ENCODE measurements at places on chromosomes 11 and 22.
A peak's percentile ranks its signal among the peaks of the same experiment; 100 is the strongest.

- no peak for DNase-seq
- H3K27ac ChIP-seq, result no peak overlapping the region
- no peaks in the 10 kb centered on the region for H3K36me3 ChIP-seq
- H3K4me3 ChIP-seq, result no peak overlapping the region
Observed at GRCh38 chr11:108112057-108112456, 9.3 kb upstream of the ACAT1 start.

GRCh38 chr11:100550912-100551632 is 136.0 kb upstream of the ARHGAP42 start:
- no peaks in the 10 kb centered on the region for H3K4me1 ChIP-seq
- DNase-seq, result no peak
- H3K4me3 ChIP-seq, result no peak overlapping the region

- H3K36me3 ChIP-seq, result peaks cover 7% of the 10 kb centered on the region
- DNase-seq, result no peak
- H3K4me1 ChIP-seq, result peaks cover 22% of the 10 kb centered on the region
- H3K4me3 ChIP-seq, result peak within 1 kb of the TSS; percentile 80
- H3K27ac ChIP-seq, result no peak within 1 kb of the TSS
- H3K27me3 ChIP-seq, result peaks cover 21% of the 10 kb centered on the region
Observed at GRCh38 chr11:46391578-46392420, at the start of gene CHRM4. Gene CHRM4 (minus strand): TSS chr11:46391776. CDS start chr11:46386557, 5,219 bp downstream.

DNA sequence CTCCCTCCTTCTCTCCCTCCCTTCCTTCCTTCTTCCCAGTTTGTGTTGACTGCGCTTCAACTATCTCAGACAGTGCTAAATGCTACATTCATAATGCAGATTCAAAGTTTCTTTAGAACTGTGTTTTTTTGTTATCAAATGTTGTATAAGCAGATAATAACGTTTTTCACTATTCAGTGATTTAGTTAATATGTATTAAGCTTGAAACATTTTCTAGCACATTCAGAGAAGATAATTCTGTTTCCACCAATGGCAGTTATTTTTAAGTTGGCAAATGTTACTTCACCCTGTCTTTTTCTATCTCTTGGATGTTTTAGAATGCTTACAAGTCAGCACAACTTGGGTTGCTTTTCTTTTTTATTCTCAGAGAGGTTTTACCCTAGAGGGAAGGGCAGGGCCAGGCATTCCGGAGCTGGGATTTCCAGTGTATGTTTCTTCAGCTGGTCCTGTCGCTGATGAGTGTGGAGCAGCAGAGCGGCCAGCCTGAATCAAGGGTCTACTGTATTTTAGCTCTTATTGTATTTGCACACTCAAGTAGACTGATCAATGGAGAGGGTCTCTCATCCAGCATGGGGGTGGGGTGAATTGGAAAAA is 162.3 kb upstream of the ARHGAP20 start:
- no peak overlapping the region for H3K27ac ChIP-seq
- H3K27me3 ChIP-seq, result no peaks in the 10 kb centered on the region
- no peak overlapping the region for H3K4me3 ChIP-seq

GRCh38 chr11:95500466-95500865 is 269.5 kb upstream of the SESN3 start:
- no peaks in the 10 kb centered on the region for H3K4me1 ChIP-seq
- DNase-seq, result no peak
- H3K4me3 ChIP-seq, result no peak overlapping the region
- no peak overlapping the region for H3K27ac ChIP-seq

- H3K36me3 ChIP-seq, result peaks cover 54% of the 10 kb centered on the region
- H3K27ac ChIP-seq, result peak overlapping the region; percentile 97
- no peak overlapping the region for H3K4me3 ChIP-seq
- DNase-seq, result no peak
- peaks cover 38% of the 10 kb centered on the region for H3K4me1 ChIP-seq
- H3K27me3 ChIP-seq, result peaks cover 5% of the 10 kb centered on the region
Observed at GRCh38 chr11:57327721-57328120, 3.0 kb upstream of the TNKS1BP1 start.

GRCh38 chr11:116875194-116875593 is 37.8 kb upstream of the APOA1 start:
- no peaks in the 10 kb centered on the region for H3K27me3 ChIP-seq
- no peak for DNase-seq
- peaks cover 28% of the 10 kb centered on the region for H3K36me3 ChIP-seq

DNA sequence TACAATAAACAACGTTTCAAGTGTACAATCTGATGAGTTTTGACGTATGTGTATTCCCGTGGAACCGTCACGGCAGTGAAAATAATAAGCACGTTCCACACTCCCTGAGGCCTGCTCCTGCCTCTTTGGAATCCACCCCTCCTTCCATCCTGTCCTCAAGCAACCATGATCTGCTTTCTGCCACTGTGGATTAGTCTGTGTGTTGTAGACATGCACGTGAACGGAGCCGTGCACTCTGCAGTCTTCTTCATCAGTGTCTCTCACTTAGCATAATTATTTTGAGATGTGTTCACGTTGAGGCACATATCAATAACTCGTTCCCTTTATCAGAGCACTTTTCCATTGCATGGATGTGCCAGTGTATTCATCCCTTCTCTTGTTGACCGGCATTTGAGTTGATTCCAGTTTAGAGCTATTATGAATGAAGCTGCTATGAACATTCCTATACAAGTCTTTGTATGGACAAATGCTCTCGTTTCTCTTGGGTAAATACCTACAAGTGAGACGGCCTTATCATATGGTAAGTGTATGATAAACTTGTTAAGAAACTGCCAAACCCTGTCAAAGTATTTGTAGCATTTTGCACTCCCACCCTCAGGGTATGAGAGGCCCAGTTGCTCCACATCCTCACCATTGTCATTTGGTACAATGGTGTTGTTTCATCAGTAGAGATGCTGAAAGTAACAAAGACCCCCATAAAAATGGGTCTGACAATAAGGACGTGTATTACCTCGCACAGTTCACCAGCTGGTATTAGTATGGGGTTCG is 102.8 kb upstream of the CRYBB3 start:
- no peak overlapping the region for H3K4me3 ChIP-seq
- no peaks in the 10 kb centered on the region for H3K4me1 ChIP-seq
- peaks cover 1% of the 10 kb centered on the region for H3K27me3 ChIP-seq
- DNase-seq, result no peak
- H3K27ac ChIP-seq, result no peak overlapping the region

DNA sequence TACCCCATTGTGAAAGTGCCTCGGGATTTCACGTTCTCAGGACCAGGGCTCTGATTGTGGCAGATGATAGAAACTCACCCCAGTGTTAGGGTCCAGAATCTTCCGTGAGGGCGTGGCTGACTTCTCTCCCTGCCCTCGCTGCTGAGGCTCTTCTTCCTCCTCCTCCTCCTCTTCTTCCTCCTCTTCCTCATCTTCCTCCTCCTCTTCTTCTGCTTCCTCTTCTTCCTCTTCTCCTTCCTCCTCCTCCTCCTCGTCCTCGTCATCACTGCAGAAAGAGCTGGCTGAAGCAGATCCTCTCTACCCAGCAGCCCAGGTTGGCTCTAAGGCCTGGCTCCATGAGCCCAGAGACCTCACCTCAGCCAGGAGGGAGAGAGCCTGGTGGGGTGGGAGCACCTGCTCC is 13.5 kb upstream of the CHADL start:
- no peak overlapping the region for H3K27ac ChIP-seq
- DNase-seq, result no peak
- H3K4me3 ChIP-seq, result no peak overlapping the region
- H3K36me3 ChIP-seq, result peaks cover 23% of the 10 kb centered on the region

- H3K4me3 ChIP-seq, result no peak overlapping the region
- no peaks in the 10 kb centered on the region for H3K27me3 ChIP-seq
- no peak overlapping the region for H3K27ac ChIP-seq
- peaks cover 29% of the 10 kb centered on the region for H3K4me1 ChIP-seq
- no peak for DNase-seq
- H3K36me3 ChIP-seq, result peaks cover 45% of the 10 kb centered on the region
Observed at GRCh38 chr11:70328556-70328955, 58.1 kb downstream of the PPFIA1 start.

GRCh38 chr22:31291481-31292235 is 630 bp downstream of the PIK3IP1 start:
- H3K4me3 ChIP-seq, result peak overlapping the region; percentile 94
- H3K4me1 ChIP-seq, result peaks cover 57% of the 10 kb centered on the region
- peaks cover 7% of the 10 kb centered on the region for H3K36me3 ChIP-seq
- DNase-seq, result no peak
- H3K27me3 ChIP-seq, result no peaks in the 10 kb centered on the region
- peak overlapping the region; percentile 82 for H3K27ac ChIP-seq

GRCh38 chr22:49781289-49781782 is 46.3 kb downstream of the BRD1 start:
- no peaks in the 10 kb centered on the region for H3K27me3 ChIP-seq
- no peak overlapping the region for H3K27ac ChIP-seq
- no peaks in the 10 kb centered on the region for H3K4me1 ChIP-seq
- peaks cover 4% of the 10 kb centered on the region for H3K36me3 ChIP-seq
- H3K4me3 ChIP-seq, result no peak overlapping the region
- no peak for DNase-seq

DNA sequence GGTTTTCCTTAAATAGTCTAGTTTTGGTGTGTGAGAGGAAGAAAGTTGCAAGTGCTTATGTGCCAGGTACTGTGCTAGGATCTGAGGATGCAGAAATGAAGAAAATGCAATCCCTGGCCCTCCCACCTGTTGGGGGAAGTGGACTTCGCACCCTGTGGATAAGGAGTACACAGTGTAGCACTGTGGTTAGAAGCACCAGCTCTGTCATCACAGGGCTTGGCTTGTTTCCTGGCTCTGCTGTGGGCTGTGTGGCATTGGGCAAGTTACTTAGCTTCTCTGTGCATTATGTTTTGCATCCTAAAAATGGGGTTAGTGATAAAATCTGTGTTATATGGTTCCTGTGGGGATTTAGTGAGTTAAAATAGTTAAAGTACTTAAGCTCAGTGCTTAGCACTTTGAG is 68.2 kb downstream of the ENDOD1 start:
- H3K36me3 ChIP-seq, result no peaks in the 10 kb centered on the region
- H3K27me3 ChIP-seq, result peaks cover 14% of the 10 kb centered on the region
- H3K4me3 ChIP-seq, result no peak overlapping the region
